Activated naive CD4-positive, alpha-beta T cell treated with anti-CD3 and anti-CD28 coated beads, Interleukin-2, amount 50 U/mL, for 16 hours (primary cell): ENCODE measurements at places on chromosomes 6 and 20.

DNA sequence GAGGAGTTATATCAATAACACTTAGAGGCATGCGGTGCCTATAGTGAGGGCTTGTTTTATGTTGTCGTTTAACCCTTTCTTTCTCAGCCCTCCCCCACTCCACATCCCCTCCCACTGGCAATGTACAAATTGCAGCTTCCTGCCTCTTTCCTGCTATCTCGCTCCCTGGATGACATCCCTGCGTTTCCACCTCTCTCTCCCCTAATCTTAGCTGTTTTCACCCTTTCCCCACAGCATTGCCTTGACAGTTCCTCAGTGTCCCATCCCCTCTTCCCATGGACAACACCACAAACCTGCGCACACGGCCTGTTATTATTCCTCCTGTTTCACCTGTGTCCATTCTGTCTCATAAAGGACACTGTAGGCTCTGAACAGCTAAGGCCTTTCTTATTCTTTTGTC is 34.5 kb downstream of the MYB start:
- DNase-seq: no peak

- no peak for DNase-seq
Measured at GRCh38 chr20:57527728-57528127, 2.8 kb upstream of the CTCFL start.

DNA sequence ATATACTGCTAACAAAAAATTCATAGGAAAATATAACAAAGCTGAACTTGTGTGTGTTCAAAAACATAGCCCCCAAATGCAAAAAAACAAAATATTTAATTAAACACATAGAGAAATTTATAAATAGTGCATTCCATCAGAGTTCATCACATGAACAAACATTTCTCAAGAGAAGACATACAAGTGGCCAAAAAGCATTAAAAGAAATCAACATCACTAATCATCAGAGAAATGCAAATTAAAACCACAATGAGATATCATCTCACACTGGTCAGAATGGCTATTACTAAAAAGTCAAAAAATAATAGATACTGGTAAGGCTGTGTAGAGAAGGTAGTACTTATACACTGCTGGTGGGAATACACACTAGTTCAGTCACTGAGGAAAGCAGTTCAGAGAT is 39.6 kb upstream of the ADGRG6 start:
- no peak for DNase-seq

GRCh38 chr6:88565409-88565811 is 398.0 kb downstream of the RNGTT start:
- no peak for DNase-seq

- DNase-seq: no peak
Measured at GRCh38 chr6:85432554-85432953, 17.3 kb upstream of the NT5E start.

DNA sequence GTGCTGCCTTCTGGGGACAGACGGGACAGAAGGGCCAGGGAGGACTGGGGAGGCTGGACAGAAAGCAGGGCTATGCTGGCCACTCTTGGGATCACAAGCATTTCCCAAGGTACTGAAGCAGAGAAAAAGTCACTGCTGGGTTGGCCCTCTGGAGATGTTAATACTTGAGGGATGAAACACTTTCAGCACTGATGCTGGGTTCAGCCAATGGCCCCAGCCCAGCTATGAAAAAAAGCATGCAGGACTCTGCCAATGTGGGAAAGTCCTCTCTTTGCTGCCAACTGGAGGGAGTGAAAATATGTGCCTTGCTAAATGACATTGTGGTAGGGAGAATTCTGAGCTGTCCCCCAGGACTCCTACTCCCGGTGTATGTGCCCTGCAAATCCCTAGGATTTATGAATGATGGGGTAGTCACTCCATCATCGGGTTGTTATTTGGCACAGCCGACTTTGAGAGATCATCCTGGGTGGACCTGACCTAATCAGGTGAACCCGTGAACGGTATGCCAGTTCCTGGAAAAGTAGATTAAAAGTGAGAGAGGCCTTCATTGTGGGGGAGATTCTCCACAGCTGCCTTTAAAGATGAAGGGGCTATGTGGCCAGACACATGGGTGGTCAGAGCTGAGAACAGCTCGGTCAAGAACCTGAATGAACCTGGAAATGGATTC is 119.9 kb upstream of the TRAF3IP2 start:
- DNase-seq: no peak

DNA sequence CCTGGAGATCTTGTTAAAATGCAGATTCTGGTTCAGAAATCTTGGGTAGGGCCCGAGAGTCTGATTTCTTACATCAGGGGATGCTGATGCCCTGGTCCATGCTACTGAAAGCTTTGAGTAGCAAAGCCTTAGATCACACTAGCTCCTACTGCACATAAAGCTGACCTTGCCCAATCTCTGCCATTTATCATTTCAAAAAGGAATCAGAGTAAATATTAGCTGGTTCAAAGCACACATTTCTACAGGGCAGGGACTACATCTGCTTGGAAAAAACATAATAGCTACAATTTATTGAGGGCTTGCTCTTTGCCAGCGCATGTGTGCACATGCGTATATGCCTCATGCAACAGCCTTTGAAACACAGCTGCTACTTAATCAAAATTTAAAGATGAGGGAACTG is 440.4 kb upstream of the ARID1B start:
- DNase-seq: no peak

- no peak for DNase-seq
Measured at GRCh38 chr20:1660246-1660645, 2.7 kb upstream of the SIRPG start.

GRCh38 chr6:140068801-140069200 is 694.4 kb upstream of the CITED2 start:
- no peak for DNase-seq

GRCh38 chr6:144652292-144652891 is 367.3 kb downstream of the UTRN start:
- DNase-seq: no peak

GRCh38 chr6:158863646-158864045 is 44.5 kb upstream of the EZR start:
- DNase-seq: no peak

- DNase-seq: no peak
Measured at GRCh38 chr6:137213331-137213740, 5.8 kb downstream of the IFNGR1 start.

DNA sequence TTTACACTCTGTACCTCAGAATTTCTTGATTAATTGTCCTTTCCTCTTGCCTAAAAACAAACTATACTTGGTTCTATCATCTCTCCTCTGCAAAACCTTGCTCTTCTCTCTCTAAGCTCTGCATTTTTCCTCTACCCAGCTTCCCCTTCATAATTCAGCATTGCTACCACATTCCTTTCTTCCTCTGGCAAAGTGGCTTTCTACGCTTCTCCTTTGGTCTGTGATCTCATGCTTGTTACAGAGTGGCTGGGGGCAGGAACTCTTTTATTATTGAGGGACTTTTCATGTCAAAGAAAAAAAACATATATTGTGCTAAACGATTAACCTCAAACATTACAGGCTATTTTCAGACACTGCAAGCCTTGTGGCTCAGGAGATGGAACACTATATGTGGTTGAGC is 333.3 kb upstream of the KCNQ5 start:
- no peak for DNase-seq

- no peak for DNase-seq
Measured at GRCh38 chr6:31752739-31753319, 9.6 kb upstream of the SAPCD1 start.

DNA sequence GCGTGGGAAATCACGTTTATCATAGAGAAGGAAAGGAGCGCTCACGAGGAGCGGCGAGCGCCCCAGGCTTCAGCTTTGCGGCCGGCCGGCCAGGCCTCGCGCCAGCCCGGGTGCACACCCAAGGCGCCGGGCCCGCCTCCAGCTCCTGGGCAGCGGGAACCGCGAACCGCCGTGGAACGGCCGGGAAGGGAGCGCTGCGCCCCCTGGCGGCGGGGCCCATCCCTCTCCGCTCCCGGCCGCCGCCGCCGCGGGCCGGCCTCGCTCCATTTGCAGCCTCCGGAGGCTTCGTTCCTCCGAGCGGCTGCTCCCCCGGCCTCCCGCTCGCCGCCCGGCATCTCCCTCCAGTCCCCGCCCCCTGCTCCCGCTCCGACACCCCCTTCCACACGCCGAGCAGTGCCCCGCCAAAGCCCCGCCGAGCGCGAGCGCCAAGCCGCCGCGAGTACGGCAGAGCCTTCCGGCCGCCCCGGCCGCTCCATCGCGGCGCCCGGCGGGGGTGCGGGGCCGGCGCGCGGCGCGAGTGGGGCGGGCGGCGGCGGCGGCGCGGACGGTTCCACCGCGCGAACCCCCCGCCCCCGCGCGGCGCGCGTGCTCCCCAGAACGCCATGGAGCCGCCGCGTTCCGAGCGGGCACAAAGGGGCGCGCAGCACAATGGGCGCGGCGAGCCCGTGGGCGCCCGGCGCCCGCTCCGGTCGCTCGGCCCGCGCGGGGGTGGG is 946 bp downstream of the BEND3 start:
- DNase-seq: peak; percentile 72

DNA sequence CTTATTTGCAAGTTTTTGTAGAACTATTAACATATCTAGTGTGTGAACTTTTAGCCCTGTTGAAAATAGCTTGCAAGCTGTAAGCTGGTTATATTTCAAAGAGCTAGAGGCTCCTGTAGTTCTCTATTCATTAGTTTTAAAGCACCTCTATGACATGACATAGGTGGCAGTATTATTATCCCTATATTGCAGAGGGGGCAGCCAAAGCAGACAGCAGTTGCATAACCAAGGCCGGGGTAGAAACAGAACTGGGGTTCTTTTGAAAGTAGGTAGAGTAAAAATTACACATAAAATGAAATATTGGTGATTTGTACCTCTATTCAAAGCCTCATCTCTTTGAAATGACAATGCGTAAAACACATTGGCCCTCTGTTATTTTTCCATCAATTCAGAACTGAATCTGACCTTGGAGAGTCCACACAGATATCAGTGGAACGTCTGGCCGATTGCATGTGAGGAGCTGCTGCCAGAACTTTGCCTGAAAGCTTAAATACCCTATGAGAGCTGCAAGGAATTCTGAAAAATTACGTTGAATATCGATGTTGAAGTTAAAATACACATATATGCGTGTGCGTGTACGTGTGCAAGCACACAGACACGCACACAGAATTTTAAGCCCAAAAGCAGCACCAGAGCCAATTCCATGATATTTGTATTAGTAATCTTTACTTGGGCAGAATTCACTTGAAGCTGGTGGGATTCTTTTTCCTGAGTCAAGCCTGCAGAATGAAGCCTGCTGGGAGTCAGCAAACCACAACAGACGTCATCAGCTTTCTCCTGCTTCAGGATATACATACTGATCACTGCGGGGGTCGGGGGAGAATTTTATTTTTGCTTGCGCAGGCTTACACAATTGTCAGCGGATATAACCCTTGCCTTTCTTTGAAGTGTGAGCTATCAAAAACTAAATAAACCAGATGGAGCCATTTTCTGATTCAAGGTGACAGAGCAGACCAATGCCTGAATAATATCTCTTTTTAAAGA is 163.2 kb downstream of the PDE7B start:
- DNase-seq: no peak
